ENCODE measurements at places on chromosomes 12 and 14. TPM values are rescaled to one million over a fixed set of nuclear protein-coding genes. Genes with fewer than 3 reads are reported as not detected.

DNA sequence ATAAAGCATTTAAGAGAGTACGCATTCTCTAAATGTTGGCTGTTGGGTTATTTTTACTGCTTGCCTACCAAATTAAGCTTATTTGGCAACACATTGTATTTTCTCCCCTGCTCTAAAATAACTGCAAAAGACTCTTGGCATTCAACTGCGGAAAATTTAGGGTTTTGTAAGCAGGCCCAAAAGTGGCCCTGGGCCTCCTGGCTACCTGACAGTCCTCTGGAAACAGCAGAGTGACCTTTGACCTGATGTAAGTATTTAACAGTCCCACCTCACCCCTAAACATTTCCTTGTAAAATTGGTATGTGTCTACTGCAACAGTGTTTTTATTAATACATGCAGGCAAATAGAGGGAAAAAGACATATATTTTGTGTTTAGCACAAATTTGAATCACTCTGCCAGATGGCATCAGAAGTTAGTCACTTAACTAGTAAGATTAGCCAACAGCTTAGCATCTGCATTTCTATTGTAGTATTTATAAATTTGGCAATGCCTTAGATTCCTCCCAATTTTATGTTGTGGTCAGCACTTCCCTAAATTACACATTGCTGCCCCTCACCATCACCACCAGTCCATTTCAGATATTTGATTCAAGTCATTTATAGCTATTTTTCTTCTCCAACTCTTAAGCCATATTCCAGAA is 11.2 kb downstream of the LLPH start:
- no peak for DNase-seq

DNA sequence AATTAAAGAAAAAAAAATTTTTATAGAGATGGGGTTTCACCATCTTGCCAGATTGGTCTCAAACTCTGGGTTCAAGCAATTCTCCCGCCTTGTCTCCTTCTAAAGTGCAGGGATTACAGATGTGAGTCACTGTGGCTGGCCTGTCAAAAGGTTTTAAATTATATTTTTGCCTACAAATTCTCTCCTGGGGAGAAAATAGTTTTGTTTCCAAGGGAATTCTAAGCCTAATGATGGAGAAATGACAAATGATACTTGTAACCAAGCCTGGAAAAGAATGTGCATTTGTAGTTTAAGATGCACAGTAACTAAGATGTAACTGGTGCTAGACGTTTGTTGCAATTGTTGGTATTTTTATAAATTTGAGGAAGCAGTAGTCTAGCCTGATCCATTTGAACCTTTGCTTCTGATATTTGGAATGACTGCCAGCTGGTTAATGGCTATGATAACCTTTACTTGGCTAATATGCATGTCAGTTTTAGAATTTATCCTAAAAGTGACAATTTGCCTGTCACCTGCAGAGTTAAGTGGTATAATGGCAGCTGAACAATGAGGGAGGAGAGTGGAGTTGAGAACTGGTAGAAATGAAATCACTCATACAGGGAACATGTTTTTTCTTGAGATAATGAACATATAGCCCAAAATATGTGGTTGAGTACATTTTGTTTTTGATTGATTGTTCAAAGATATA is 148.0 kb downstream of the FUT8 start:
- DNase-seq = no peak

GRCh38 chr14:81042438-81042837 is 87.0 kb downstream of the TSHR start:
- DNase-seq = no peak

DNA sequence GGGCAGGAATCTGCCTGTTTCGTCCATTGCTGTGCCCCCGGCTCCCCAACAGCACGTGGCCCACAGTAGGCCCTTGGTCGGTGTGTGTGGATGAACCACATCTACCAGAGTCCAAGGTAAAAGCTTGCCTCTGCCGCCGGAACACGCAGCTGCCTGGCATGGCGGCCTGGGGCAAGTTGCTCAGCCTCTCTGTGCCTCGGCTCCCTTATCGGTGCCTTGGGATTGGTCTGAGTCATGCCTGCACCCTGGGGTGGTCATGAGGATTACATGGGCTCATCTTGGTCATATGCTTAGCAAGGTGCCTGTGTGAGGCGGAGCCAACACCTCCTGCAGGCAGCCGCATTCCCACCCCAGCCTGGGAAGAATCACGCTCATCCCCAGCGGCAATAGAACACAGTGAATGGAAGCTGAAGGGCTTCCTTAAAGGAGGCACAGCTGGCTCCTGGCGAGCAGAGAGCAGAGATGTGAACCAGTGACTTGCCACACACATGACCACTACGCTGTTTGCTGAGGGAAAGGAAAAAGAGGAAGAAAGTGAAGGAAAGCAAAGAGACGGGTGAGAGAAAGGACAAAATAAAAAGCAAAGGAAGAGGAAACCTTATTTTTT is 5.5 kb upstream of the SCARB1 start:
- peak; percentile 54 for DNase-seq

DNA sequence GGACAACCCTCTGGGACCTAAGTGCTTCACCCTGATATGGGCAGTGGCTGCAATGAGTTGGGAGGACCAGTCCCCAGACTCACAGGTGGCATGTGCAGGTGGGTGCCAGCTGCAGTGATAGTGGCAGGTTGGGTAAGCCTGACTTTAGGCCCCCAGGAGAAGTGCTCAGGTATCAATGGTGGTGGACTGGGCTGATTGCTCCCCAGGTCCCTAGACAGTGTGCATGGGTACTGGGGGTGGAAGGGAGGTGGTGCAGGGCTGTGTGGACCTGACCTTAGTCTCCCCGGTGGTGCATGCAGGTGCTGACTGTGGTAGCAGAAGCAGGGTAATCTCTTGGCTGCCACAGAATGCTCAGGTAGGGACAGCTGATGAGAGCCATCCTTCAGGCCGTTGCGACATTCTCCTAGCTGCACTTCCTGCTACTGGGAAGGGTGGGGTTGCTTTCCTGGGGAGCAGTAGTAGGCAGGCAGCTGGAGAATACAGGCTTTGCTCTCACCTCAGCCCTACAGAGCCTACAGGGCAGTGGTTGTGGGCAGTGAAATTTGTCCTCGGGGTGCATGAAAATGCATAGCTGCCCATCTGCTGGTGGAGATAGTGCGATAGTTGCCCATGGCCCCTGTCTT is 33.3 kb upstream of the CCND2 start:
- no peak for DNase-seq

- no peak for DNase-seq
Measured at GRCh38 chr14:73809391-73809790, 42.2 kb upstream of the PTGR2 start.

DNA sequence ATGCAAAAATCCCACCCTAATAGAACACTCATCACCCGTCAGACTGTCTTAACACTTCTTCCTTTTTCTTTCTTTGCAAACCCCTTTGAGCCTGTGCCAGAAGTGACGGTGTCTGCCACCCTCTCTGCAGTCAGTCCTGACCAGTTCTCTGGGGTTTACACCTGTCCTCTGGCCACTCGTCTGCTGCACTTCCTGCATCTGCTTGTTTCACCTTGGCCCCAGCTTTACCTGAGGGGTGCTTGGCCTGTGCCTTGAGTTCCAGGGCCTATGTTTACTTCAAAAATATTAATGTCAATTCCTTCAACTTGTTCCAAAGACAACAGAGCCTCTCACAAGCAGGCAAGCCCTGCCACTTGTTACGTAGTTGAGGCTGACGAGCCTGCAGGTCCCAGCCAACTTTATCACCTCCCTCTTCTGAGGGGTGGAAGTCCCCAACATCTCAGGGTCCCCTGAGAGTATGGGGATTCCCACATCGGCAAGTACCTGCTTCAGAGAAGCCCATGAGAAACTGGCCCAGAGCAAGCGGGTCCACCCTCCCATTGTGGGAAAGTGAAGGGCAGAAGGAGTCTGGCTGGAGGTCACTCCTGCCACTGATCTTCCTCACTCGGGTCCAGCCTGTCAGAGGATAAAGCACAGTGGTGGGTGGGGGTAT is 205.4 kb downstream of the DAD1 start:
- no peak for DNase-seq

GRCh38 chr12:92304371-92305055 is 158.9 kb upstream of the BTG1 start:
- peak; percentile 78 for DNase-seq

GRCh38 chr14:102238131-102238530 is 66.8 kb downstream of the MOK start:
- DNase-seq = no peak

- DNase-seq = no peak
Measured at GRCh38 chr14:62455446-62455845, 589.8 kb downstream of the KCNH5 start.

DNA sequence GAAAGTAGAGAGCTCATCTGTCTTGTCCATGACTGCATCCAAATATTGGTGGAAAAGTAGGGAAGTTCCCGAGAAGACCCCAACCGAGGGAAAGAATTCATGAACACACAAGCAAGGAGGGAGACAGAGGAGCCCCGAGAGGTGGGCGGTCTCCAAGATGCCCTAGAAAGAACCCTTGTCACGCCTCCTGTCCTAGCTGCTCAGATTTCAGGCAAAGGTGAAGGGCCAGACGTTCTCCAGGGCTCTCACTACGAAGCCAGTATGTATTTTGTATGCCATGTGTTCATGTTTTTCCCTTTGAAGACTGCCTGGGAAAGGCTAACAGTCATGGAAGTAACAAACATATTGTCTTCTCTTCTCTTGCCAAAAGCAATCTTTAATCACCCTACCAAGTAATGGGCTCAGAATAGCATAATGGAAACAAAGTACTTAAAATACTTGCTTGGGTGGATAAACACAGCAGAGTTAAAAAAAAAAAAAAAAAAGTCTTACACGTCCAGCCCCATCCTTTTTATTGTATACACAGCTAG is 99.2 kb upstream of the TBX3 start:
- DNase-seq = no peak

The PRB2 gene
- not detected for total RNA-seq

The CACNA1C gene
- 2.7 TPM for total RNA-seq

The FAM186B gene
- 0.25 TPM for total RNA-seq

The LRIG3 gene
- total RNA-seq = 67.5 TPM

The FOXG1 gene
- 1.5 TPM for total RNA-seq

All from neural progenitor cell (in vitro differentiated cells).